Chondrocyte (in vitro differentiated cells): ENCODE measurements at places on chromosomes 16 and 17.

DNA sequence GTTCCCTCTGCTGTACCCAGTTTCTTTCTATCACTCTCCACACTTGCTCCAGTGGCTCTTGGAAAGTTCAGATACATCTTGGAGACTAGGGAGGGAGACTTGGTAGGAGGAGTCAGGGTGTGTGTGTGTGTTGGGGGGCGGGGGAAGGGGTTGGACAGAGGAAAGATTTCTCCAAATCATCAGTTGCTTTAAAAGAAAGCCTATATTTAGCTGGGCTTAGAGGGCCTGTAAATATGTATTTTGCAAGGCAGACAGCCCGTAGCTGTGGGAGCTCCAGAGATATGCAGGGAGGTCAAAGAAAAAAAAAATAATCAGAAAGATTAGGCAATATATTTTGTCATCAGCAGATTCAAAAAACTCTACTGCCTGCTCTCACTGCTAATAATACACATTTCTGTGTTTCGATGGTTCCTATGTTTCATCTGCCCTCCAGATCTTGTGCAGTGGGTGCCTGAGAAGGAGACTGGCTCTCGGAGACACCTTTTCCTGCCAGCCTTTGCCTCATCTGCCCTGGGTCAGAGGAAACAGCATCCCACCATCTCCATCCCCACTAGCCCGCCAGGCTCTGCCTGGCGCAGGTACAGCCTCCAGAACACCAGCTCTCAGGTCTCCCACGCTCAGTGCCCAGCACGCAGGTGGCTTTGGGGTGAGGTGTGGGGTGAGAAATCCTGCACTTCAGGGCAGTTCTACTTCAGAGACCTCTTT lies 4.8 kb upstream of the PPP1R9B start:
- peaks cover 18% of the 10 kb centered on the region for H3K4me1 ChIP-seq
- H3K27ac ChIP-seq: peak overlapping the region; percentile 66
- H3K4me3 ChIP-seq: no peak overlapping the region
- H3K36me3 ChIP-seq: no peaks in the 10 kb centered on the region

GRCh38 chr17:33779234-33779591 lies 475.9 kb upstream of the CCL2 start:
- DNase-seq: no peak
- no peaks in the 10 kb centered on the region for H3K4me1 ChIP-seq
- no peak overlapping the region for H3K4me3 ChIP-seq
- H3K27me3 ChIP-seq: peaks cover 6% of the 10 kb centered on the region
- H3K36me3 ChIP-seq: no peaks in the 10 kb centered on the region

DNA sequence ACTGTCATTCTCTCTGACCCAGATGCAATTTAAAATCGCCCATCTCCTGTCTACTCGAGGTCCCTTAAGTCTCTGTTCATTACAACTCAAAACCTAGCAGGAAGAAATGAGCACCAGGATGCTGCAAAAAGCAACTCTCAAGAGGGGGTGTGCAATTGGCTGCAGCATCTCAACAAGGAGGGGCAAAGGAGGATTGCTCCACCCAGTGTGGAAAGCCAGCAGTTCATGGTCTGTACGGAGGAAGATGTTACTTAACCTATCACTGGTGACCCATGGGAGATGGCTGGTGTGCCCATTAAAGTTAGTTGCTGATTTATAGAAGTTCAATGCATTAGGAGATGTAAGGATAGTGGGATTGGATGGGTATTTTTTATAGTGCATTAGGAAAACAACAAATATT lies 147.4 kb downstream of the CDK5R1 start:
- no peak overlapping the region for H3K27ac ChIP-seq
- no peaks in the 10 kb centered on the region for H3K27me3 ChIP-seq
- H3K4me1 ChIP-seq: no peaks in the 10 kb centered on the region
- no peak for DNase-seq
- H3K36me3 ChIP-seq: peaks cover 13% of the 10 kb centered on the region
- H3K4me3 ChIP-seq: no peak overlapping the region

GRCh38 chr16:57720142-57720575 lies 15.4 kb upstream of the KATNB1 start:
- peak; percentile 57 for DNase-seq
- H3K27ac ChIP-seq: no peak overlapping the region
- no peaks in the 10 kb centered on the region for H3K36me3 ChIP-seq
- no peaks in the 10 kb centered on the region for H3K4me1 ChIP-seq

- no peaks in the 10 kb centered on the region for H3K36me3 ChIP-seq
- no peak overlapping the region for H3K4me3 ChIP-seq
- H3K27me3 ChIP-seq: peaks cover 69% of the 10 kb centered on the region
- H3K4me1 ChIP-seq: no peaks in the 10 kb centered on the region
These were observed 46.4 kb downstream of the IRF8 start for GRCh38 chr16:85945424-85945751.
